ENCODE measurements at places on chromosomes 13 and 19.

DNA sequence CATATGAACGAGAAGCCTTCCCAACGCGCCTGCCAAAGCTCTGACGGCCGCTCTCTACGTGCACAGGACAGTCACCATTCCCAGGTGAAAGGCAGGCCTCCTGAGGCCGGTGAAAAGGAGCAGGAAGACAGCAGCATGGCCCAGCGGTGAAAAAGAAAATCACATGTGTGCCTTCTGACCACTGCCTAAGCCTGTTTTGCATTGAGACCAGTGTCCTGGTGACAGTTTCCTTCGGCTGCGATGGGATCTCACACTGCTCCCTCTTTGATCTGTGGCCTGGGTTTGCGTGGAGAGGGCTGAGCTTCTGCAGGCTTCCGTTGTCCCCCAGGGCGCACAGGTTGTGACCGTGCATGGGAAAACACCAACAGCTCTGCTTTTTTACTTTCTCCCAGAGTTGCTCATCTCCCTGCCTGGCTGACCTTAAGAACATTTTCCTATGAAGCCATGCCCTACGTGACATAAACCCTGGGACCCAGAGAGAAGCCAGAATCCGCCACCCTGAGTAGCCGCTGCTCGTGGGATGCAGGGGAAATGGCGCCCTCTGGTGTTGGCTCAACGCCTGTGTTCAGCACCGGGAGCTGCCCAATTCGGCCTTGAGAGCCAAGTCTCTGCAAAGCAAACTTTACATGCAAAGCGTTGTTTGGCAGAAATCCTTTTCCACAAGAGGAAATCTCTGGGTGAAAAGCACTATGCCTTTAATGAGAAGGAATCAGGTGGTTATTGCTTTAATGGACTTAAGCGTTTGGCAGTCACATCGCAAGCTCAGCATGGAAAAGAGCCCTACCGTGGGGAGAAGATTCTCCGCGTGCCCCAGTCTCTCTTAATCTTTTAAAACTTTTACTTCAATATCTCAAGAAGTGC, 112.2 kb upstream of the GPR12 start:
- DNase-seq, result no peak

GRCh38 chr13:114124921-114125320, 7.5 kb downstream of the RASA3 start:
- DNase-seq, result peak; percentile 71

DNA sequence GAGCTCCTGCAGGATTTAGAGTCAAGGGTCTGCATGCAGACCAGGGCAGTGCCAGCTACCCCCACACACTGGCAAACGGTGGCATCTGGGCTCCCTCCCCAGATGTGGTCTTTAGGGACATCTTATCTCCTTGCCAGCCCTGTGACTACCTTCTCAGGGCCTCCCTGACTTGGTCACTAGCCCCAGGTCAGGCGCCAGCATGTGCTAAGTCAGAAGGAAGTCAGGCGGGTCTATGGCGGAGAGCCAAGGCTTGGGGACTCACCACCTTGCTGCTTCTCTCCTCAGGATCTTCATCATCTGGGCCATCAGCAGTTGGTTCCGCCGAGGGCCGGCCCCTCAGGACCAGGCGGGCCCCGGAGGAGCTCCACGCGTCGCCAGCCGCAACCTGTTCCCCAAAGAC, 17.6 kb downstream of the CLPTM1 start:
- no peak for DNase-seq

- no peak for DNase-seq
These were observed 78.0 kb downstream of the STARD13 start for GRCh38 chr13:33207615-33207961.

GRCh38 chr13:94303644-94304174, 175.8 kb downstream of the DCT start:
- DNase-seq, result no peak

Data from CD4-positive, alpha-beta T cell treated with Interleukin-6 at 100 ng/mL for 8 hours (primary cell).